Retinal pigment epithelial cell (primary cell): ENCODE measurements at places on chromosomes 13 and 19.

- no peak for DNase-seq
These were observed 151.6 kb downstream of the ZNF536 start for GRCh38 chr19:30523791-30524190.

- no peak for DNase-seq
These were observed 5.1 kb upstream of the GPR18 start for GRCh38 chr13:99263126-99263785.

- DNase-seq = no peak
These were observed 286.5 kb downstream of the MTUS2 start for GRCh38 chr13:29106651-29107050.

DNA sequence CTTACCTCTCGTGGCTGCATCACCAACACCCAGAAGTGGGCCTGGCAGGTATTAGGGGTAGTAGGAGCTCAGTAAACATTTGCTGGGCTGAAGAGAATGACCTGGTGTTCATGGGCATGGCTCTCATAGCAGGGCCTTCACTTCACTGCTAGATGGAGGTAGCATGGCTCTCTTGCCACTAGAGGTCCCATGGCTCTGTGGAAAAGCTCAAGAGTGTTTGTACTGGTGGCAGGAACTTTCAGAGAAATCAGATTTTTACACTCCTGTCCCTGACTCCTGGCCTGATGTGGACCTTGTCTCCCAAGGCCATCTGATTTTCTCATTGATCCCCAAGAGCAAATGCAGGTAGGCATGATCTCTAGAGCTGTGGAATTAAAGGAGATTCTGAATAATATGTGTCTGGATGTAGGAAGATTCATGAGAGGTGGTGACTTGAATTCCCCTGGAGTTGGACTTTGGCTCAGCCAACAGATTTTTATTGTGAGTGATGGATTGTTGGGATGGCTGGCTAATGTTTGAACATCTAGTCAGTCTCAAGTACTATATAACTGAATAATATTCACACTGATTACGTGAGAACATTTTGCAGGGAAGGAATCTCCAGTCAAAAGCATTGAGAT lies 5.7 kb downstream of the ZNF574 start:
- DNase-seq = no peak

DNA sequence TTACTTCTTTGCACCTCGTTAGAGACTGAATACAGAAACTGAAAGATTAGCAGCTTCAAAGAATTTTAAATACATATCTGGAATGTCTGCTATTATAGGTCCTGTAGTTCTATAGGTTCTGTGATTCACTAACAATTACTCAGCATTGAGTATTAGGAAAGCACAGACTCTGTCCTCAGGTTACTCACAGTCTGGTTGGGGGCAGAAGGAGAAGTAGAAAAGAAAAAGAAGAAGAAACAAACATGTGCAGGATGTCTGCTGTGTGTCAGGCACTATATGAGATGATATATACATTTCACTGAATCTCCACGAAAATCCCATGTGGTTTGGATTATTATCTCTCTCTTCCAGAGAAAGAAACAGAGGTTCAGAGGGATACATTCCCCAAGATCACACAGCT lies 40.1 kb downstream of the SERTM1 start:
- no peak for DNase-seq

DNA sequence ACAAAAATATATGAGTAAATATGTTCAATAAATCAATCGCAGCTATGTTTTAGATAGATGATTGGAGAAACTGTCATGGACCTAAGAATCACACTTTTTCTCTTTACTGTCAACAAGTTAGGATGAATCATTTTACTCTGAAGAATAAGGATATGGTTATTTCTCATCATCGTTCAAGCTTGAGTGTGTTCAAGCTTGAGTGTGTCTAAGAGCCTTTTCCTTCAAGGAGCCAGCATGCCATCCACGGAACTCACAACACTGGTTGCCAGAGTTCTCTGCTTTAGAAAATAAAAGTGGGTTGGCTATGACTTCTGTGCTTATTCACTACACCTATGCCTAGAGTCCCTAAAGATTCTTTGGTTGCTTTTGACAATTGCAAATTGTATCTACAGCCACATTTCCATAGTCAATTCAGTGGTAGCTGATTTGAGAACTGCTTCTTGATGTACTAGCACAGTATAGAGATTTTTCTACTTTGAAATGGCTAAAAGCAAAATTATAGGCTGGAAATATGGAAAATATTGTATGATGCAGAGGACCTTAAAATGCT lies 58.1 kb upstream of the SCEL start:
- no peak for DNase-seq

GRCh38 chr13:72745260-72745659 lies 17.5 kb downstream of the BORA start:
- no peak for DNase-seq

DNA sequence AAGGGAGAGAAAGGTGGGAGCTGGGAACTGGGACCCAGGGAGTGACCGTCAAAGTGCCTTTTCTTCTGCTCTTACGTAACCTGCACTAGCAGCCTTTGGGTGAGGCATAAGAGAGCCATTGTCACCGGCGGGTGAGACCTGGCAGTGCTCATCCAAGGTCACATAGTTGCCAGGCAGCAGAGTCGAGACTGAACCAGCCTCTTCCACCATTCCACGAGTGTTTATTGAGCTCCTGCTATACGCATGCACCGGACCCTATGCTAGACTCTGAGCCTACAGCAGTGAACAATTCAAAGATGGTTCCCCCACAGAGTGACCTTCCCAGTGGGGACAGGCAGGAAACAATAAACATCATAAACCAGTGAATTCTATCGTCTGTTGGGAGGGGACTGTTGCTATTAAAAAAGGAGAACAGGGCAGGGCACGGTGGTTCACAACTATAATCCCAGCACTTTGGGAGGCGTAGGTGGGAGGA lies 18.6 kb upstream of the STRN4 start:
- no peak for DNase-seq

GRCh38 chr13:54387625-54388024 lies 1359.0 kb downstream of the OLFM4 start:
- DNase-seq = no peak

DNA sequence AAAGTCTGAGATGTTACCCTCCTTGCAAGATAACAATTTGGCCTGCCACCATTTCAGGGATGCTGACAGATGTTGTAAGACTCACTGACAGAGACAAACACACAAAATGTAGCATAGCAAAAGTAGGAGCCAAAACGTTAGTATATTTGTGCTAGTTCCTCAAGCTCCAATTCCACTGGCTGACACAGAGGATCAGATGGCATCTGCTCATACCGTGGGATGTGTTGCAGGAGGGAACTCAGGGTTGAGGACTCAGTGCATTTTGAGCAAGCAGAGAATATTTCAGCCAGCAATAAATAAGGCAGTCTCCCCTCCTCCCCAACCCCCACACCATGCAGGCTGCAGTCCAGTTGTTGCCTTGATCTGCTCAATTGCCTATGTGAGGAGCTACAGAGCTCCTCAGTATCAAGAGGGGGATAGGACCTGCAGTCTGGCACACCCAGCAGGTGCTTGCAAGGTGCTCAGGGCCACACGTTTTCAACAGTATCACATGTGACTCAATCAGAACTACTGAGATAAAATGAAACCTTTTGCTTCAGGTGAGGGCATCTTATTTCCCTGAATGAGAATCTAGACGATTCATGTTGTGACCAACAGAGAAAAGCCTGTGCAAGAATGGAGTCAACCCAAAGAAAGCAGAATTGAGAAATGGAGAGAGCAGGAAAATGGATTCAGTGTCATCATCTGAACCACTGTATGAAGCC lies 23.6 kb upstream of the LRCH1 start:
- no peak for DNase-seq

- DNase-seq = no peak
These were observed 67.8 kb downstream of the SPACA7 start for GRCh38 chr13:112443995-112444311.

DNA sequence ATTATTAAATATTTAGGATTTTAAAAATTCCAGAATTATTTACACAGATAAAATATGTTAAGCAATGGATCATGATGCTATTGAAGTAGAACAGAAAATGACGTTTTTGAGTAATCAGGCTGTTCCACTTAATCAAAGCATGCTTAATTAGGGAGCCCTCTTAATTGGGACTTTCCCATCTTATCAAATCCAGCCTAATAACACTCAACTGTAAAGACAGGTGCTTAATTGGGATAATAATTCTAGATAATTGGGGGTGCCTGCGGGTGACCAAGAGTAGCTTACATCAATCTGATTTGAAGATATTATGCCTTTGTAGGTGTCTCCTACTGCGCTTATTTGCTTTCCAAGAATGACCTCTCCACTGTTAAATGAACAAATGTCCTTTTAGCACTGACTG lies 742.2 kb upstream of the SLITRK6 start:
- DNase-seq = no peak

DNA sequence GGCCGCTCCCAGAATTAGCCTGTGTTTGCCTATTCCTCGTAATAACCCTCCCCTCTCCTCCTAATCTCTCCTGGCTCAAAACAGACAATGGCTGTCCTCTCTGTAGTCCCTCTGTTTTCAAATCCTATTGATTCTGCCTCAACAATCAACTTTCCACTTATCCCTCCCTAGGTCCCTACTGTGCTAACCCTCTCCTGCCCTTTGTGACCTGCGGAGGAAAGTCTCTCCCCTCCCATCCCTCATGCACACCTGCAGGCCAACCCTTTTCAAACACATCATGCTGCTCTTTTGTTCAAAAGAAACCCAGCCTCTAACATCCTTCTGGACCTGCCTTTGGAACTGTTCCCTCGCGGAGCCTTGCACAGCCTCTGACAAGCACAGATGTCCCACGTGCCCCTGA lies 37.3 kb downstream of the CILP2 start:
- DNase-seq = no peak

DNA sequence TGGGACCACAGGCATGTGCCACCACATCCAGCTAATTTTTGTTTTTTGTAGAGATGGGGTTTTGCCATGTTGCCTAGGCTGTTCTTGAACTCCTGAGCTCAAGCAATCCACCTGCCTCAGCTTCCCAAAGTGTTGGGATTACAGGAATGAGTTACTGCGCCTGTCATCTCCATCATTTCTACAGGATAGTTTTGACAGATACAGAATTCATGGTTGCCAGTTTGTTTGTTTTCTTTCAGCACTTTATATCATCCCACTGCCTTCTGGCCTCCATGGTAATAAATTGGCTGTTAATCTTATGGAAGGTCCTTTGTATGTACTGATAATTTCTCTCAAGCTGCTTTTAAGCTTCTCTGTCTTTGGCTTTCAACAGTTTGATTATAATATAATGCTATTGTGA lies 165.2 kb downstream of the RNF17 start:
- no peak for DNase-seq

DNA sequence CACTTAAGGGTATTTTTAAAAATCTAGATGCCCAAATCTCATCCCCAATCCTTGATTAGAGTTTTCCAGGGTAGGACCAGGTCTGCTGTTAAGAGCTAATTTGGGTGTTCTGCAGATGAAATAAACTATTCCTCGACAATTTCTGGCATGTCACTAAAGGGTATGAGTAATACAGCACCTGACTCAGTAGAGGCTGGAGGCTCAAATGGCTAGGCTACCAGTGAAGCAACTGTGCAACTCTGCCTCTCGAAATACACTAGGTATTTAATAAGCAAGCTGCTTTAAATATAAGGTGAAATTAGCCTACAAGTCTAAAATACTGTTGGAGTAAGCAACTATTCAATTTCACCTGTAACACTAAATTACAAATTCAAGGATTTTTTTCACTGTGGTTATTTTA lies 1.5 kb downstream of the RNF6 start:
- peak; percentile 38 for DNase-seq
